Left ventricle myocardium inferior (tissue), 1 donor: ENCODE measurements at places on chromosomes 6 and 20.

GRCh38 chr20:52722926-52723688 lies 249.1 kb upstream of the TSHZ2 start:
- no peak for DNase-seq
- no peaks in the 10 kb centered on the region for H3K4me1 ChIP-seq
- no peak overlapping the region for H3K4me3 ChIP-seq
- no peaks in the 10 kb centered on the region for H3K36me3 ChIP-seq
- no peak overlapping the region for H3K27ac ChIP-seq

DNA sequence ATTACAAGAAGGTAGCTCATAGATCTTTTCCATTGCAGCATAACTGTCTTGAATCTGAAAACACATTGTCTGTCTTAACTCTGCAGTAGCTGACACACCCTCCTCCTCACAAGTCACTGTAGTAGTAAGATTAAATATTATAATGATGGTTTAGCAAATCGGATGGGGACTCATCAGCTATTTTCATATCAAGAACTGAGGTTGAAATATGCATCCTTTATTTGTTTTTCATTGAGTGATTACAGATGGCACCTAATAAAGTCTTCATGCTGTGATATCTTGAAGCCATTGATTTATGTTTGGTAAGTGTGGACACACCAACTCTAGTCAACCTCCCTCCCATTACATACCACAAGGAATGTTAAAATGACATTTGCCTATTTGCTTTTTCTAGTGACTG lies 267.4 kb upstream of the TAB2 start:
- H3K4me1 ChIP-seq, result peaks cover 8% of the 10 kb centered on the region
- no peaks in the 10 kb centered on the region for H3K36me3 ChIP-seq
- DNase-seq, result no peak

DNA sequence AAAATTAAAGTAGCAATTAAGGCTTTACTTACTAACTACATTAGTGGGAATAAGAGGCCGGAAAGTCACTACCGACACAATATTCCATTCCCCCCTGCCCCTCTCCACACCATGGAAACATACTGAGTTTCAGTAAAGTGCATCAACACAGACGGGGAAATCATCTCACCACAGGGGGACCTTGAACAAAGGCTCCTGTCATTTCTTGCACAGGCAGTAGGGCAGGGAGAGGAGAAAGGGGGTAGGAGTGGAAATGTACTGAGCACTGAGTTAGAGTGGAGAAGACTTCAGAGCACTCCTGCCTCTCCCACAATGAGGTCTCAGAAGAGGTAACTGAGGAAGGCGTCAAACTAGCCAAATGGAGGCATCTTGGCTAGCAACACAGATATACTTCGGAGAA lies 1426.9 kb upstream of the EYS start:
- H3K4me1 ChIP-seq, result no peaks in the 10 kb centered on the region
- no peak overlapping the region for H3K4me3 ChIP-seq
- no peak for DNase-seq

- H3K4me3 ChIP-seq, result no peak overlapping the region
- H3K36me3 ChIP-seq, result no peaks in the 10 kb centered on the region
- DNase-seq, result no peak
- peaks cover 29% of the 10 kb centered on the region for H3K4me1 ChIP-seq
These were observed 19.3 kb downstream of the RIPOR2 start for GRCh38 chr6:24916496-24916895.

DNA sequence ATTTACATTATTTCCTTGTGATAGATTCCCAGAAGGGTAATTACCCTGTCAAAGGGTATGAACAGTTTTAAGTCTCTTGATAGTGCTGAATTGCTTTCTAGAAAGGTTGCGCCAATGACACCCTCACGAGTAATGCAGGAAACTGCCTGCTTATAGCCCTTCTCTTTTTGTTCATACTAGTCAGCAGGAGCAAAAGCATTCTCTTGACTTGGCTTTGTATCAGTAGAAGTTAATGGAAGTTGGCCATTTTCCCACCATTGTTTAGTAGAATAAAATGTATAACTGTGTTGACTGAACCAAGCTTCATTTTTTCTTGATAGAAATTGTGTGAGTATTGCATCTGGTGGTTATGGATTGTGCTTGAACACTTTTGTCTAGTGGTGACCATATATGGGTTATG lies 100.1 kb downstream of the FARS2 start:
- H3K4me1 ChIP-seq, result peaks cover 19% of the 10 kb centered on the region
- H3K4me3 ChIP-seq, result no peak overlapping the region
- H3K36me3 ChIP-seq, result no peaks in the 10 kb centered on the region
- H3K27ac ChIP-seq, result no peak overlapping the region
- no peak for DNase-seq

DNA sequence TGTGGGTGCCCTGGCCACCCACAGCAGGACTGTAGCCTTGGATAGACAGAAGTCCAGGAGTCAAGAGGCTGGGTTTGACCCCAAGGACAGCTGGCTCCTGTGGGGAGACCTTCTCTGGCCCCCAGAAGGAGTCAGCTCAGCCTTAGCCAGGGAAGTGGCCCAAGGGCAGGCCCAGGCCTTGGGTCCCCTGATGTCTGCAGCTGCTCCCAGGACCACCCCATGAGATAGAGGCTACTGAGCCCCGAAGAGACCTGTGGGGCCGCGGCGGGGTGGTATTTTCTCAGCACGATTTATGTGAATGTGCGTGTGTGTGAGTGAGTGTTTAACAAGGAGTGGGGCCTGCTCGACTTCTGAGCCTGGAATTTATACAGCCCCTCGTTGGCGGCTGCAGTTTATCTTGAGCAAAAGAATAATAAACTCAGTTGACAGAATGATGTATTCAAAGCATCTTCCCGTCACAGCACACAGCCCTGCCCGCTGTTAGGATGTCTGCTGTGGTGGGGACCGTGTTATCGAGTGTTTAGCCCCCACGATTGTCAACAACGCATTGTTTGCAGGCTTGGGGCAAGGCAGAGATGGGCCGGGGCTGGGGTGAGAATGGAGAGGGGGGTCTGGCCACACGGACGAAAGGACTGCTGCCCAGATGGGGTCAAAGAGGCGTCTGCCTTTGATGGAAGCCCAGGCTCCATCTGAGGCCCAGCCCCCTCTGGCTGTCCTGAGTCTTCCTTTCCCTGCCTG lies 163.3 kb downstream of the VEGFA start:
- no peaks in the 10 kb centered on the region for H3K27me3 ChIP-seq
- no peaks in the 10 kb centered on the region for H3K36me3 ChIP-seq
- H3K4me3 ChIP-seq, result no peak overlapping the region
- H3K4me1 ChIP-seq, result peaks cover 14% of the 10 kb centered on the region

- no peaks in the 10 kb centered on the region for H3K4me1 ChIP-seq
- no peaks in the 10 kb centered on the region for H3K36me3 ChIP-seq
- no peak overlapping the region for H3K27ac ChIP-seq
- no peak for DNase-seq
- no peak overlapping the region for H3K4me3 ChIP-seq
- peaks cover 100% of the 10 kb centered on the region for H3K27me3 ChIP-seq
These were observed 16.3 kb downstream of the TFAP2B start for GRCh38 chr6:50834929-50835410.
